ENCODE measurements at places on chromosomes 11 and 22.

DNA sequence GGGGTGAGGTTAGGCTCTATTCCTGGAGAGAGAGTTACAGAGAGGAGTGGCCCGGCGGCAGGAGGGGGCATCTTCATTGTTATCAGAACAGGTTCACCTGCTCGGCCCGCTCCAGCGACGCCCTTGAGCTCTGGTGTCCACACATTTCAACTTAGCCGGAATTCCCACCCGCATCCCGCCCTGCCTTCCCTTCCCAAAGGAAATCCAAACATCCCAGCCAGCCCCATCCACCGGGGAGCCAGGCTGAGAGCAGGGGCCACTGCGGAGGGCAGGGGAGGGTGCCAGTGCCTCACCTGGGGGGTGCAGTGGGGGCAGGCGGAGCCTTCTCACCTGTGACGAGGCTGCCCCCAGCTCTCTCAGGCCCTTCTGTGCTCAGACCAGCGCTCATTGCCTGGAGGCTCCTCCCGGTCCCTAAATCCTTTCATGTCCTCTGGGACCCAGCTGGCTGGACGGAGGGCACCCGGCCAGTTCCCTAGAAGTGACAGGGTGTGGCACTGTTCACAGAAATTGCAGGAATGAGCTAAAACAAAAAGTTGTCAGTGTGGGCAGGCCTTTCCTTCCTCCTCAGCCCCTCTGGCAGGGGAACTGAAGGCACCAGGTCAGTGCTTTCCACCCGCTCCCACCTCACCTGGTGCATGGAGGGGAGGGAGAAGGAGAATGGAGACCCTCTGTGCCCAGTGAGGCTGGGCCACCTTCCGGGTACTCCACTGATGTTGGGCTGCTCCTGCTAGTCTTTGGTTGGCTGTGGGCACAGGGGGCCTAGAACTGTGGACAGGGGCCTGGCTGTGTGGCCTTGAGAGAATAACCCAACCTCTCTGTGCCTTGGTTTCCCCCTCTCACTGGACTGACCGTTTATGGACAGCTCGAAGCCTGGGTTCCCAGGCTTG lies 2.2 kb upstream of the MRGPRG start:
- no peak for DNase-seq

- no peak for DNase-seq
These were observed 70.6 kb downstream of the RRAS2 start for GRCh38 chr11:14288189-14288935.

DNA sequence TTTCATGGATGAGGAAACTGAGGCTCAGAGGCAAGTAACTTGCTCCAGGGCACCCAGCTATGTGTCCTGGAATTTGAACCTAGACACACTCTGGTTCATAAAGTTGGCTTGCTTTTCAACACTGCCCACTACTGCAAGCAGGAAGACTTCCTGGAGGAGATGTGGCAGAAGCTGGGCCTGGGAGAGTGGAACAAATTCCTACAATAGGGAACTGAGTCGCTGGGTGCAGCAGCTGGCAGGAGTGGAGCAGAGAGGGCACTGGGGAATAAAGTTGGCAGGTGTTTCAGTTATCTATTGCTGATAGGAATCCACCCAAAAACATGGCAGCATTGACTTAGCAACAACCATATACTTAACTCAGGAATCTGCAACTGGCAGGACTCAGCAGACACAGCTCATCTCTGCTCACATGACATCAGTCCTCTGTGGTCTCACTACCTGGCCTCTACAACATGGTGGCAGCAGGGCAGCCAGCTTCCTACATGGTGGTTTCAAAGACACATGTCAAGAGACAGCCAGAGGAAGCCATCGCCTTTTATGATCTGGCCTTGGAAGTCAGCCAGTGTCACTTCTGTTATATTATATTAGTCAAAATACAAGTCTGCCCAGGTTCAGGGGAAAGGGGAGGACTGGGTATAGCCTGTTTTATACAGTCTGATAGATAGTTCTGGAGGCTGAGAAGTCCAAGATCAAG lies 10.6 kb upstream of the CARD10 start:
- DNase-seq: peak; percentile 61

GRCh38 chr11:94672636-94673035 lies 95.5 kb upstream of the AMOTL1 start:
- no peak for DNase-seq

DNA sequence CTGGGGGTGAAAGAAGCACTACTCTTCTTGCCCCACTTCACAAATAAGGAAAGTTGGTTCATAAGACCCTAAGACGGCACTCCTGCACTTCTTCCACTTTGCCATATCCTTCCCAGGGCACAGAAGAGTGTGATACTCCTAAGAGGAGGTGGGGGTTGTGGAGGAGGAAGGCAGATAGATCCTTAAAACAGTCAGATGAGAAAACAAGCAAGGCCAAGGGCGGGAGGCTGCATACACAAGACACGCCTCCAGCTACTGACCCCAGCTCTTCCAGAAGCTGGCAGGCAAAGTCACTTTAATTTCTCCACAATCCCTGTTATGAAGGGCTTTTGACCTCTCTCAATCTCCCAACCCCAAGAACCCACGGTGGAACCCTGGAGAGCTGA lies 1.6 kb upstream of the CHRM4 start:
- DNase-seq: no peak

- no peak for DNase-seq
These were observed 67.8 kb downstream of the ARHGEF12 start for GRCh38 chr11:120403966-120404365.

DNA sequence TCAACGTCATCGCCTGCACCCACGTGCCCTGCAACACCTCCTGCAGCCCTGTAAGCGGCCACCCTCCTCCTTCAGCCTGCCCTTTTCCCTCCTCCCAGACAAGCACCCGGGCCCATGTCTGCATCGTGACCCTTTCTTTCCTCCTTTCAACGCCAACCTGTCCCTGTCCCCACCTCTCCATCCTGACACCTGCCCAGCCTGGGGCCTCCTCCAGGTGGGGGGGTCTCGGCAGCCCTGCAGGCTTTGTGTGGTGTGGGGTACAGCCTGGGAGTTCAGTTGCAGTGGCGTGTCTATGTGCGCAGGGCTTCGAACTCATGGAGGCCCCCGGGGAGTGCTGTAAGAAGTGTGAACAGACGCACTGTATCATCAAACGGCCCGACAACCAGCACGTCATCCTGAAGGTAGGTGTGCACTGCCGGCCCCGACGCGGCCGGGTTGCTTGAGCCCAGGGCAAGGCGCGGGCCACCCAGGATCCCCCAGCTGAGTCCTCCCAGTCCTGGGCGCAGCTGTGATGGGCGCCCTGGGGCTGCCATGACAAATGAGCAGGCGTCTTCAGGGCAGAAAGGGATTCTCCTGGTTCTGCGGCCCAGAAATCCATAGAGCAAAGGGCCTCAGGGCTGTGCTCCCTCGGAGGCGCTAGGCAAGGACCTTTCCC lies 33.7 kb downstream of the MUC2 start:
- DNase-seq: no peak

All from DMS153 (cell line).